ENCODE measurements at places on chromosomes 6 and 20.

GRCh38 chr6:107574856-107575255, 84.9 kb downstream of the SOBP start:
- DNase-seq = no peak

GRCh38 chr6:4435981-4436445, 300.6 kb upstream of the ECI2 start:
- no peak for DNase-seq

GRCh38 chr6:3415082-3415453, 41.8 kb downstream of the SLC22A23 start:
- no peak for DNase-seq

DNA sequence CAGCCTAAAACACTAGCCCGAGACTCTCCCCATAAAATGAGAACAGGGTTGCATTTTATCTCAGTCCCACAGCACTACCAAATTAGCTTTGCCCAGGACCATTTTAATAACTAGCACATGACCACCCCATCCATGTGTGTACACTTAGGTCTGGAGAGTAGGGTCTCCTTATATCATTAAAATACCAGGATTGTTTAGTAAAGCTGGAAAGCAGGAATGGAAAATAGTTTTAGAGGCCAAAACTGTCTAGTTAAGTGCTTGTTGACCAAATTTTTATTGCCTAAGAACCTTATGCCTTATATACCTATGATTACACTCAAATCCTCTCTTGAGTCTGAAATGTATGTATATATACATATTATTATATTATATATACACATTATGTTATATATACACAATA, 608.4 kb downstream of the HDGFL1 start:
- DNase-seq = no peak

DNA sequence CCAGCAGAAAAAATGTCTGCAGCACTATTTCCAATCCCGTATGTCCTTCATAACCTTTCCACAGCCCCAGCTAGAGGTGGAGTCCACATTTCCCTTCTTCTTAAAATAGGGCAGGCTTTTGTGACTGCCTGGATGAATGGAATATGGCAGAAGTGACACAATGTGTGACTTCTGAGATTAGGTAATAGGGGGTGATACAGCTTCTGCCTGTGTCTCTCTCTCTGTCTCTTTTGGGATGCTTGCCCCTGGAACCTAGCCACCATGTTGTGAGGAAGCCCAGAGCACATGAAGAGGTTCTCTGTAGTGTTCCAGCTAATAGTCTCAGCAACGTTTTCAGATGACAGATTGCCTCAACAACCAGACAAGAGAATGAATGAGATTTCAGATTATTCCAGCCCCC, 51.4 kb downstream of the CLIC5 start:
- DNase-seq = no peak

- no peak for DNase-seq
Measured at GRCh38 chr20:9043364-9043763, 25.5 kb upstream of the PLCB4 start.

GRCh38 chr6:47075741-47076421, 33.7 kb upstream of the ADGRF1 start:
- no peak for DNase-seq

- no peak for DNase-seq
Measured at GRCh38 chr20:39190666-39191570, 228.8 kb downstream of the DHX35 start.

GRCh38 chr6:104929353-104929752, 27.6 kb upstream of the LIN28B start:
- DNase-seq = no peak

- DNase-seq = no peak
Measured at GRCh38 chr6:87319271-87319987, 3.0 kb upstream of the SMIM8 start.

- DNase-seq = no peak
Measured at GRCh38 chr6:124535746-124536145, 426.5 kb upstream of the RNF217 start.

DNA sequence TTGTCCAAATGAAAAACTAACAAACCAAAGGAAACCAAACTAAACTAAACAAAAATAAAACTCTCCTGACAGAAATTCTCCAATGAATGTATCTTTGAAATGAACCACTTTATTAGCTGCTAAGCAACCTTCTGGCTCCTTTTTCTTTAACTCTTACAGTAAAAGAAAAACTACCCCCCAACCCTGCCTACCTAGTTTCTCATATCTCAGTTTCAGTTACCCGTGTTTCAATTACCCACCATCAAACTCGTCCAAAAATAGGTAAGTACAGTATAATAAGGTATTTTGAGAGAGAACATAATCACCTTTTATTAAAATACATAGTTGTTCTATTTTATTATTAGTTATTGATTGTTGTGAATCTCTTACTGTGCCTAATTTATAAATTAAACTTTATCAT, 177.4 kb upstream of the THEMIS start:
- DNase-seq = no peak

DNA sequence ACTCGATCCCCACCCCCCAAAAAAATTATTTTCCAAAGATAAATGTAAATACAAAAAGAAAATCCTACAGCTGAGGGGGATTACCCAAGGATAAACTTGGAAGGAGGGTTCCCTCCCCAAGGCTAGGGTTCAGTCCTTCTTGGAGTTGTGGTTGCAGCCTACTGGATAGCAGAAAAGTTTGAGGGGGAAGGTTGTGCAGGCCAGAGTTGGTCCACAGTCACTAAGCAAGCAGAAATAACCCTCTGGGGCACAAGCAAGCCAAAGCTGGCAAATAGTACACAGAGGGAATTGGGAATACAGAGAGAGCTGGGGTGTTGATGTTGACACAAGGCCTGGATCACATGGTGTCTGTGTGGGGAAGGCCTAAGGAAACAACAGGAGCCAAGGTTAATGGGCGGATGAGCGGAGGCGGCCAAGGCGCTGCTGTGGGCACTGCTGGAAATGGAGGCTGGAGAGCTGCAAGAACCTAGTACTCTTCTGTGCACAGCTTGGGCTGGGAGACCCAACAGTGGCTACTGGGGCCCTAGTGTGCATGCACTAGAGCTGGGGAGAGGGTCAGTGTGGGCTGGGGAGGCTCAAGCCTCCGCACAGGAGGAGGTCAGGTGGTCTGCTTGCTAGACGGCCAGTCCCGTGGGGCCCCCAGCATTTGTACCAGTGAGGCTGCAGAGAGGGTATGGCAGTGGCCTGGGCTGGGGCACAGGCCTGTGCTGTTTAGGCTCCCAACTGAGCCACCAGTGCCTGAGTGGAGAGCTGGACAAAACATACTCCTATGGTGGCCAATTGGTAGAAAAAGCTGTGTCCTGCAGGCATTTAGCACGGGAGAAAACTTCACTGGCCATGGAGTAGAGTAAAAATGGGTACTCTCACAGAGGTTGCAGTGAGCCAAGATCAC, 5.5 kb upstream of the SNRPB start:
- DNase-seq = no peak

DNA sequence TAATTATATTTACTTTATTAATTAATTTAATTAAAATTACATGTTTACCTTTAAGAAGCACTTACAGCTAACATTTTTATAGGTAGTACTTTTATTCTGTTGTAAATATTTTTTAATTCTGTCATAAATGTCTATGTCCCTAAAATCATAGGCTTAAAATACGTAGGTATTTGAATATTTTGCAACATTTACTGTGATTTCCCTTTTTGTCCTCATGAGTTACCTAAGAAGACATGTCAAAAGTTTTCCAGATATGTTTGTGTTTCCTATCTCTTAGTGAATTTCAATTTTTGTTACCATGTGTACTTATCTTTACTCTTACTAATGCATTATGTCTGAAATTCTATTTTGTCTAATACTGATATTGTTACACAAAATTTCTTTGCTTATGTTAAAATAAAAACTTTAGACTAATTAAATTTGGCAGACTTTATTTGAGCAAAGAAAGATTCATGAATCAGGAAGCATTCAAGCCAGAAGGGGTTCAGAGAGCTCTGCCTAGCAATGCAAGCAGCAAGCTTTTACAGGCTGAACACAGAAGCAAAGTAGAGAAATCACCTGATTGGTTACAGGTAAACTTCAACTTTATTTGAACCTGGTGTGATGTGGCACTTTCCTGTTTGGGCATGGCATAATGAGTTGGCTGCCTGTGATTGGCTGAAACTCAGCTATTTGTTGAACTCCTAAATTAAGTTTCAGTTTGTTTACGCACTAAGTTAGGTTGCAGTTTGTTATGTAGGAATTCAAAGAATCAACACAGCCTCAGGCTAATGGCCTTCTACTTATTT, 123.2 kb upstream of the TMEM170B start:
- DNase-seq = no peak

- no peak for DNase-seq
Measured at GRCh38 chr20:43188861-43189553, 699 bp downstream of the PTPRT start.

DNA sequence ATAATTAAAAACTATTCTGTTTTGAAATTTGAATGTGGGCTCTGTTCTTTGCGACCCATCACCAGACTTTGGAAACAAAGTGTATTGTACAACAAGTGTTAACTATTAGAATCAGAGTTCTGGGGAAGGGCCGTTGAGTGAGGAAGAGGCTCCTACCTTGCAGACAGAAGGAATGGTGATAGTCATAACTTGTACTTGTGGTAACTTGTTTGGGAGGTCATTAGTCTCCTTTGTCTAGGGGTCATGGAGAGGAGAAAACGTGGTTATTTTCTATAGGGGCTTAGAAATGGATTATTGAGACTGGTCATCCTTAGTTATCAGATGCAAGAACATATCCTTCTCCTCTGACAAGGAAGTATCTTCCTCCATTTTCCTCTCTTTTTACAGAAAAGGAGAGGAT, 174.8 kb downstream of the BMP2 start:
- DNase-seq = no peak

DNA sequence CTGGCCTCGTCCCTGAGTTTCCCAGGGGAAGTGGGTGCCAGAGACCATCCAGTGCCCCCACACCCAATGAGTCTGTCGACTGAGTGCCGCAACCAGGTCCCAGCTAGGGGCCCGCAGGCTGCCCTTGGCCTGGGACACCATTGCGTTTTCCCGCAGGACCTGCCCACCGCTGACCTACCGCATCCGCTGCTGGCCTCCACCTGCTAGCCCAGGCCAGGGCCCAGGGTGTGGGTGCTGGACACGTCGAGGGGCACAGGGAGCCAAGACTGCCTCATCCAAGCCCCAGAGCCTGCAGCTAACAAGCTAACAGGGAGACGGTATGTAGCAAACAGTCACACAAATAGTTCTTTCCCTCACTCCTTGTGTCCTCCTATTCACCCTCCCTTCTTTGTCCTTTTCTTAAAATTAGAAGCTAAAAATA, 97.7 kb downstream of the TMEM242 start:
- DNase-seq = no peak

DNA sequence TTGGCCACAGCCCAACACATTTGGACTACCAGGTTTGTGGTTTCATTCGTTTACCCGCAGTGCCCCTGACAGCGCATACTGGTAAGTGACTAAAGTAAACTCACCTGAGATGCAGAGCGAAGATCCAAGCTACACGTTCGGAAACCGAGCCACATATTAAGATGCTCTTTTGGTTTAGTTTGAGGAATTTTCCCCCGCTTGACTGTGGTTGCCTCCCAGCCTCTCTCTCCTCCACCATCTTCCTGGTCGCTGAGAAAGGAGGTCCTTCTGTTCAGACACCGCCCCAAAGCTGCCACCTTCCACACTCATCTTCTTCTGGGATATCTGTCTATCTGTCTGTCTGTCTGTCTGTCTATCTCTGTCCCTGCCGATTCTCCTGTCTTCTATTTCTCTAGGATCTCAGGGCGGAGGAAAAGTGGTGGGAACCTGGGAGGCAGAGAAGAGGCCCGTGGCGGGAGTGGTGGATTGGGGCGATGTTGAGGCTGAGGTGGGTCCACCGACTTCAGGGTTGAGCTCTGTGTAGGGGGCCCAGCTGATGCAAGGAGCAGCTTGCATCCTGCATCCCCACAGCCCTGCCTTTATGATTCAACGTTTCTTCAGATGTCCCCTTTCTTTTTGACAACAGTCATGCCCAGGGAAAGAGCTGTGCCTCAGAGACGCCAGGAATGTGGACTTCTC, 196.9 kb upstream of the ZNF184 start:
- DNase-seq = no peak

- no peak for DNase-seq
Measured at GRCh38 chr20:63073738-63074065, 66.9 kb upstream of the BHLHE23 start.

DNA sequence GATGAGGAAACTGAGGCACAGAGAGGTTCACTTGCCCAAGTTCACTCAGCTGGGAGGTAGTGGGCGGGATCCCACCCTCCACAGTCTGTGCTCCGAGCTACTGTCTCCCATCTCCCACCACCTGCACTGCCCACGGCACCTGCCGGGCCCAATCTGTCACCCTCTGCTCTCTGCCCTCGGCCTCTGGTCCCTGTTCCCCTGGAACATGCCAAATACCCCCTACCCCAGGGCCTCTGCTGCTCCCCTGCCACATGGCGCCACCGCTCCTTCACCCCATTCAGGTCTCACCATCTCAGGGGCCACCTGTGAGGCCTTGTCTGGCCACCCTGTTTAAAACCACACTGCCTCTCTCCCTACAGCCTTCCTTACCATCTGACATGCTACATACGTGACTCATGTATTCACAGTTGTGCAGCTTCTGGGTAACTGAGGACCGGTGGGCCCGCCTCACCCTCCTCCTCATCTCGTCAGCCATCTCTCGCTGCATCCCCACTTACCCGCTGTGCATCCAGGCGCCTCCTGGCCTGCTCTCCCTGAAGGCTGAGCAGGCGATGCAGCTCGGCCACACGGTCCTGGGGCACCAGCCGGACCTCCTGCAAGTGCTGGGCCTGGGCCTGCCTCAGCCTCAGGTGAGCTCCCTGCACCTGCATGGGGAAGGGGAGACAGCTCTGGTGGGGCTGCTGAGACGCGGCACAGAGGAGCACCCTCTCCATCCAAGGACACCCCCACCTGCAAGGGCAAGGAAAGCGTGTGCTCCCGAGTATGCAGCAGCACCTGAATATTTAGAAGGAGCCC, 50.6 kb downstream of the GINS1 start:
- DNase-seq = no peak

GRCh38 chr6:19052219-19052618, 665.1 kb downstream of the RNF144B start:
- DNase-seq = no peak

GRCh38 chr6:37569317-37569716, 69.6 kb upstream of the CCDC167 start:
- DNase-seq = no peak

DNA sequence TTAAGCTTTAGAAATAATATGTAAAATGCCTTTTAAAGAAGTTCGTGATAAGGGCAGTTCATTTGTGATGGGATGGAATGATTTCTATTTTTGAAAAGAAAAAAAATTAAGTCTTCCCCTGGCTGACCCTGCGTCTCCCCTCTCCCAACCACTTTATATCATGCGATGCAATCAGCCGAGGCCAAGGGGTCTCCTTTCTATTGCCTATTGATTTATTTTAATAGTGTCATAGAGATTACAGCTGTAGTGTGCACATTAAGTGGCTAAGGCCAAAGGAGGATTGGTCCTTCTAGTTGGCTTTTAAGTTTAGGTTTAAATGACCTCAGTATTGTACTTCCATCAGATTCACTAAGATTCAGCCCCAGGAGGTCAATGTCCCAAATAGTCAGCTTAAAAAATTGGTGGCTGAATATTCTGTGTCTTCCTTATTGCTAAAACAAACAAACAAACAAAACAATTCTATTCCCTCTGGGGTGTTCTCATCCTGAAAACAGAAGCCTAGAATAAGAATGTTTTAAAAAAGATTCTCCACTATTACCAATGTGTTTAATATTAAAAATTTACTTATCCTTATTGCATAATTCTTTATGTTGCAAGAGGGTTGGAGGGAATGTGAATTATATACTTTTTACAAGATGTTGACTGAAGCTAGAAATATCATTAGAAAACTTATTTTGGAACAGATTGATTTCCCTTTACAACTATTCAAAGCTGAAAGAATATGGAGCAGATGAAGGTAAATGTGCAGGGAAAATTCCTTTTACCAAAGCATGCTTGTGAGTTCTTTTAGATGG, 359.1 kb downstream of the SAMD5 start:
- DNase-seq = no peak

- DNase-seq = no peak
Measured at GRCh38 chr6:15980801-15981200, 148.1 kb upstream of the MYLIP start.

Measured in omental fat pad (tissue), 4 donors.